Stimulated activated CD4-positive, alpha-beta T cell treated with anti-CD3 and anti-CD28 coated beads, Interleukin-4, amount 100 ng/mL, for 24 hours (primary cell): ENCODE measurements at places on chromosomes 4 and X.

DNA sequence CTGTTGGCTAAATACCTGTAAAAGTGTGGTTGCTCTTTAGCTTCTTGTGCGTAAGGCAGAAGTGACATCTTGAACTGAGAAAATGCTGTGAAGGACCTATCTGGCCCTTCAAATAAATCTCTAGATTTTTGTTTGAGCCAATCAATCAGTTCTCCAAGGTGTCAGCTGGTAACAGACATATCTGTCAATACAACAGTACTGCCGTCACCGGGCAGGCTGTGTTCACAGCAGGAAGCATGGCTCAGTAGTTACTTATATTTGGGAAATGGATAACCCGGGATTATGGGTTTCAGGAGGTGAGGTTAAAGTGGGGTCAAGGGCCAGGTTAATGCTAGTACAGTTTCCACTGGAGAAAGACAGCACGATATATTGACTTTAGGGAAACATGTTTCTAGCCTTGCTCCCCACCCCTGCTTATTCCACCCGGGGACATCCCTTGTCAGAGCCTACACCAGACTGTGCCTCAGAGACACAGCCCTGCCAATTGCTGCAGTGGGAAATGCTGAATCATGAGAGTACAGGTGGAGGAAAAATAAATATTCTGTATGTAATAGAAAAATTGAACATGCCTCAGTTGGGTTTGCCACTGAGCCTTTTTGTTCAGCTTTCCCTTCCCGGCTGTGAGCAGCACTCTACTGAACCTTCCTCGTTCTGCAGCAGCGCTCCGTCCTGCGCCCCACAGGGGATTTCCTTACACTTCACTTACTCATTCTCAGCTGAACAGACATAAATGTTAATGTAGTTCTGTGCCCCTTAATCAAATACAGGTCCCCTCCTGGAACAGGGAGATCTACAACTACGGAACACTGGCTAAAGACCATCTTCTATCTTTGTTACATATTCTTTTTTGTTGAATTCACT, 121.1 kb downstream of the MGST2 start:
- no peak for DNase-seq

DNA sequence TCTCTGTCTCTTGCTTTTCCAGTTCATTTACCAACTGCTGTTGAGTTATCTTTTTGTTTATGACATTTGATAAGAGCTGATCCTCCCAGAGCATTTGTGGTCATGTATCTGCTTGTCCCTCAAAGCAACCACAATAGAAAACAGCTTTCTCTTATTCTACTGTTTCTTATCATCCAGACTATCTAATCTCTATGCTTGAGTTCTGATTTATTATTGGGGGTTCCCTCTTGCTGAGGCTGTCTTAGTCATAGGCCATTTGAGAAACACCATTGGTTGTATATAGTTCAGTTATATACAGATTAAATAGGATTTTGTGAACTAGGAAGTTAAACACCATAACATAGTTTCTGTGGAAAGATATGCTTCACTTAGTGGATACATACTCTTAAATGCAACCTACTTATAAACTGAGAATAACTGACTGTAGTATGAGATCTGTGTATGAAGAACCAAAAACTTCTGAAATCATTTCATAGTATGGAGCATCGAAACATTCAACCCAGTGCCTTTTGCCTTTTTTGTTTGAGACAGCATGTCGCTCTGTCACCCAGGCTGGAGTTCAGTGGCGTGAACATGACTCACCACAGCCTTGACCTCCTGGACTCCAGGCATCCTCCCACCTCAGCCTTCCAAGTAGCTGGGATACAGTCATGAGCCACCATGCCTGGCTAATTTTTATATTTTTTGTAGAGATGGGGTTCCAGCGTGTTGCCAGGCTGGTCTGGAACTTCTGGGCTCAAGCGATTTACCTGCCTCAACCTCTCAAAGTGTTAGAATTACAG, 75.8 kb downstream of the STIM2 start:
- DNase-seq: no peak

DNA sequence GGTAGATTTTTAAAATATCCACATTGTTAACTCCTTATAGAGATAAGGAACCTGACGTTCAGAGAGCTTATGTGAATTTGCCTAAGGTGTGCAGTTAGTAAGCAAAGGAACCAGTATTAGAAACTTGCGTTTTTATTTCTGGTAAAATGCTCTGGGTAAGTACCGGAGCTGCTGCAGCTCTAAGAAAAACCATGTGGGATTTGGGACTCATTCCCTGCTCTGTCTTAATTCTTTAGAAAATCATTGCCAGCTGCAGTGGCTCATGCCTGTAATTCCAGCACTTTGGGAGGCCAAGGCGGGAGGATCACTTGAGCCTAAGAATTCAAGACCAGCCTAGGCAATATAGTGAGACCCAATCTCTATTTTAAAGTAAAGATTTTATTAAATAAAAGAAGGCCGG, 5.8 kb downstream of the CCKAR start:
- DNase-seq: no peak

GRCh38 chrX:24528605-24529004, 63.5 kb downstream of the PDK3 start:
- no peak for DNase-seq

DNA sequence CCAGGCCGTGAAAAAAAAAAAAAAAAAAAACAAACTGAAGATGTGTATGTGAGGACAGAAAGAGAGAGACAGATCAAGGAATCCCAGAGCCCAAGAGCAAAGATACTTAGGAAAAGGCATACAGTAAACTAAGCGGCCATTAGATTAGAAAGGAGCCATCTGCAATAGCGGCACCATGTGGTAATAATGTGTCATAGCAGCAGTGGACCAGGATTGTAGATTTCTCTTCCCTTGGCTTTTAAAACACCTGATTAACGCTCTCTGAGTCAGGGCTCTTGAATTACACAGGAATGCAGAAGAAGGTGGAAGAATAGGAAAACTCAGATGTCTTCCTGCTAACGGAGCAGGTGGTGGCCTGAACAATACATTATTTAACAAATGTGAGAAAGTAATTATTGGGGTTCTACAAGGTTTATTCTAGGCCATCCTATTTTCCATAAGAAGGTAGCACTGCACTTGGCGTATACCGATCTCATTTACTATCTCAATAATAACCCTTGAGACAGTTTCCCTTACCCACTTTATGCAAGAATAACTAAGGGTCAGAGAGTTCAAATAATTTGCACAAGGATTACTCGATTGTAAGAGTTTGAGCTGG, 182.7 kb downstream of the KCNIP4 start:
- peak; percentile 10 for DNase-seq

DNA sequence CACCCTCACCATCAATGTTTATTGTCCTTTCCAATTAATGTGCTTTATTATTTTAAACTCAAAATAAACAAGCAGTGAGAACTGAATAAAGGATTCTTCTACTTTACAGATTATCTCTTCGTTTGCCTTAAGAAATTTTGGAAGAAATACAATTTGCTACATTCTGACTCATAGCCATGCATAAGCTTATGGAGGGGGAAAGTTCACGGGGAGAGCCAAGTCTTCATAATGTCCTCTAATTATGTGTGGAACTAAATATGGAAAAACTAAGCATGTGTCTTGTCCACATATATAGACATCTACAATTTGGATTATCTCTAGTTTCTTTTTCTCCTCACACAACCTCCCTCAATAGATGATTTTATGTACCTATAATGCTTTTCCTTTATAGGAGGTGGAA, 17.5 kb downstream of the CXCL13 start:
- no peak for DNase-seq

DNA sequence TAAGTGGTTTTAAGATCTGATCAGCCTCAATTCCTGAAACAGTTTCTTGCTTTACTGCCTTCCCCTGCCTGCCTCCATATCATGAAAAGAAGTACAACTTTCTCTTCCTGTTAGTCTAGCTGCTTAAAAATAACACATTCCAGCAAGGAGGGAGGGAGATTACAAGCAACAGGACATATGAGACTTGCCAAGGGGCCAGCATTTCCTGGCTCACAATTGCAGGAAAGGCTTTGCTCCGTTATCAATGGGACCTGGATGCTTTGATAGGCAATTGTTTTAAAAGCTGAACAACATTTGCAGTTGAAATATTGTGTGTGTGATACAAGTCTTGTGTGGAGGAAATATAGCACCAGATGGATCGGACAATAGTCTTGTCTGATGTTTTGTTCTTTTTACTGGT, 425.0 kb downstream of the FAT4 start:
- no peak for DNase-seq

GRCh38 chr4:149531861-149532260, 283.8 kb downstream of the IQCM start:
- no peak for DNase-seq
